NCI-H1694 (cell line): ENCODE measurements at places on chromosomes 4 and X.

GRCh38 chrX:12263211-12263610 is 124.9 kb downstream of the FRMPD4 start:
- DNase-seq: no peak

DNA sequence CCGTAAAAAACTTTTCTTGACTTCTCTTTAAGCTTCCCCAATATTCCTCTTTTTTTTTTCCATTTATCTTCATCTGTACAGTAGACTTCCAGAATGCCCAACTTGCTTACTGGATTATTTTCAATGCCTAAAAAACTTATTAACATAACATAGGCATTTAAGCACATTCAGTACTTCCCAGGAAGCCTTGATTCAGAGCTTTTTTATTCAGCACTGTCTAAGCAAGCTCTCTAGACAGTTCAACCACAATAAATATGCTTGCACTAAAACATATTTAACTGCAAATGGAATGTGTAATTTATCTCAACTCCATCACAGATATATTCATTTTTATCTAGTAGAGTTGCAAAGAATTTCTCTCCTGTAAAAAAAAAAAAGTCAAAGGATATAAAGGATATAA is 997.8 kb downstream of the ARAP2 start:
- no peak for DNase-seq

DNA sequence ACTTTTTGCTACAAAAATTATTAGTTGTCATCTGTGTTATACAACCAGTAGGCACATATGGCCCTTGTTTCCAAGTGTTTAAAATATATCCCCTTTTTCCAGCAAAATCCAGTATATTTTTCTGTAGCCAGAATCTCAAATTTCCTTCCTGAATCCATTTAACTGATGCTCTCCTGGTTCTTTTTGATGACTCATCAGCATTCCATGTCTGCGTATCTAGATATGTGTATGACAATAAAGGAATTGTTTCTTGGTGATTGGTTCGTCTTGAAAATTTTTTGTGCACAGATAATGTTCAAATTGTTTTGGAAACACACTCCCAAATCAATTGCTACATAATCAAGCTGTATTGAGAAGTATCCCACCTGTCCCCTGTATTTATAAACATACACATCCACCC is 98.3 kb downstream of the ITM2A start:
- DNase-seq: no peak

DNA sequence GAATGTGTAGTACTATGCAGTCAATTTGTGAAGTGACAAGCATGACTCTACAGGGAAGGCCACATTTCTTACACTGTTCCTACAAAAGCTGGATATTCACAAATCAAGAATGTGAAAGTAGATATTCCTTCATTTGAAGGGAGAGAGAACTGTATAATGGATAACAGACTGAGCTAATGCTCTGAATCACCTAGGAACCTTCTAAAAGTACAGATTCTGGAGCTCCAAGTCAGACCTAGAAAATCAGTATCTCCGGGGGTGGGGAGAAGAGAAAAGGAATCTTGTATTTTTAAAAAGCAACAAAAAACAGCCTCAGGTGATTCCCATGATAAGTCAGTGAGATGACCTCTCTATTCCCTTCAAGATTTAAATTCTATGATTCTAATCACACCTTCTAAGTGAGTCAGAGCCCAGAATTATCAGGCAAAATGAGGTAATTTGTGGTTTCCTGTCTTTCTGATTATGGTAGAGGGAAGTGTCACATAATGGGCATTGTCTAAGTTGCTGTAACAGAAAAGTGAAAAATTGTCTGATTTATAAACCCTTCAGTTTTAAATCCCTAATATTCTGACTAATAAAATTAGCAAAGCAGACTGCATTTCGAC is 80.9 kb downstream of the IL21 start:
- no peak for DNase-seq

DNA sequence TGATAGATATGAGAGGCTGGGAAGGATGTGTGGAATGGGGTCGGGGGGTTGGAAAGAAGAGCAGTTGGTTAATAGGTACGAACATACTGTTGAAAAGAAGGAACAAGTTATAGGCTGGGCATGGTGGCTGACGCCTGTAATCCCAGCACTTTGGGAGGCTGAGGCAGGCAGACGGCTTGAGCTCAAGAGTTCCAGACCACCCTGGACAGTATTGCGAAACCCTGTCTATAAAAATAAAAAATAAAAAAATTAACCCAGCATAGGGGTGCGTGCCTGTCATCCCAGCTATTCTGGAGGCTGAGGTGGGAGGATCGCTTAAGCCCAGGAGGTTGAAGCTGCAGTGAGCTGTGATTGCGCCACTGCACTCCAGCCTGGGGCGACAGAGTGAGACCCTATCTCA is 58.5 kb upstream of the NHSL2 start:
- no peak for DNase-seq

- no peak for DNase-seq
Measured at GRCh38 chr4:164138521-164138920, 615.4 kb upstream of the SMIM31 start.

DNA sequence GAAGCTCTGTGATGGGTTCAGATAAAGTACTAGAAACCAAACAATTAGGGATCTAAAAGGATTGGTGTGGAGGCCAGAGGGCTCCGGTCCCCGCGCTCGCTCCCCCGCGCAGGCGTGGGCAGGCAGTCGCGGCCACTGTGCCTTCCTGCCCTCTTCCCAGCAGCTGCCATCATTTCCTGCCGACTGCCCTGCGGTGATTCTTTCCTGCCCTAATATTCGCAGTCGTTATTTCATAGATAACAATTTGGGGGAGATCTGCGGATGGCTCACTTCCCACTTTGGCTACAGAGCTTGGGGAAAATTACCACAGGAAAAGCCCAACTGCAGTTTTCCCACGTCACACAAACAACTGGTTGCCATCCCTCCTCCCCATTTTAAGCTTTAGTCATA is 2.2 kb downstream of the GRIA2 start:
- DNase-seq: no peak

- no peak for DNase-seq
Measured at GRCh38 chr4:27022963-27023362, 162.3 kb downstream of the STIM2 start.

DNA sequence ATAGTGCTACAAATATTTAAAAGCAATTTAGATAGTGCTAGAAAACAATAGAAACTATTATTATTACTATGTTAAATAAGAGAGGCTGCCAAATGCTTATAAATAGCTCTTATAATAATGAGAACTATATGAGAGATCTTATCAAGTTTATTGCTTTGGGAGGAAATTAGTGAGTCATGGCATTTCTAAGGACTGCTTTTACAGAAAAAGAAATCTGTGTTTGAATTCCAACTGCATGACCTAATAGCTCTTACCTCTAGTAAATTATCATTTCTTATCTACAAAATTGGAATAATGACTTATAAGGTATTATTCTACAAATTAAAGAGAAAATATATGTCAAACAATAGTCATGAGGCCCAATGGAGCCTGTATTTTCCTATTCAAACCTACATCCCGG is 177.2 kb downstream of the GABRG1 start:
- no peak for DNase-seq

DNA sequence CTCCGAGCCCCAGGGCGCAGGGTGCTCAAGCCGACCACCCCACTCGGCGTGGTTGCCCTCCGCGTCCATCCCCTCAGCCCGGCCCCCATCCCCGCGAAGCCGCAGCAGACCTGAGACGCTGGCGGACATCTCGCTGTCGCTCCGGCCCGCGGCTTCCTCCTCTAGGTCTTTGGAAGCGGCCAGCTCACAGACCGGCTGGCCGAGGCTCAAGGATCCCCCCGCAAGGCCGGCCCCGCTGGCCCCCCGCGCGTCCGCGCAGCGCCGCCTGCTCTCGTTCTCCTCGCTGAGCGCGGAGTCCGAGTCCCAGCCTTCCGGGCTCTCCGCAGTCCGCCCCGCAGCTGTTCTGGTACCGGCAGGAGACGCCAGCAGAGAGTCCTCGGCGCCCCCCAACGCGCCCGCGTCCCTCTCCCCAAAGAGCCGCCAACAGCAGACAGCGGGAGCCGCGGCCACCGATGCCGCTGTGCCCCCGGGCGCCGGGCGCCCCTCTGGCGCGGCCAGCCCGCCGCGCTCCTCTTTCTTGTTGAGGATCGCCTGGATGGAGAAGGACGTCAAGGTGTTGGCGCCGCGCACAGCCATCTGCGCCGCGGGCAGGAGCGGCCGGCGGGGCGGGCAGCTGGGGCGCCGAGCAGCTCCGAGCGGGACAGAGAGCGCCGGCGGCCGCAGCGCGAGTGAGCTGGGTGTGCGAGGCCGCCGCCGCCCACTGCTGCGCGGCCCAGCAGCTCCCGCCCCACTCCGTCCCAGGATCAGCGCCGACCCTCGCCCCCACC is at the start of gene NKX3-2:
Gene NKX3-2 (minus strand): TSS at position 670 of the 767 bp plus-strand sequence. CDS start 94 bp downstream, at position 576.
- no peak for DNase-seq

DNA sequence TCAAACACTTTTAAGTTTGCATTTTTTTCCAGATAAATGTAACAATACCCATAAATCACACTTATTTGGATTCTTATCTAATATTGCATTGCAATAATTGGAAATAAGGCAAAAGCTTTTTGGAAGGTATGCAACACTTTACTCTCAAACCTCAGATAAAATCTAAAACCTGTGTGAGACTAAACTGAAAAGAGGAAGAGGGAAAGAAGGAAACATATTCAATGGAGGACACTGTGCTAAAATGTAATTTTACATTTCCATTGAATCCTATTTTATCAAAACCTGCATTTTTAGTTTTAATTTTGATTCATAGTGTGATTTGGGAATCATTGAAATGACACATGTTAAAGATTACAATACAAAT is 99.4 kb downstream of the HPGD start:
- DNase-seq: no peak

DNA sequence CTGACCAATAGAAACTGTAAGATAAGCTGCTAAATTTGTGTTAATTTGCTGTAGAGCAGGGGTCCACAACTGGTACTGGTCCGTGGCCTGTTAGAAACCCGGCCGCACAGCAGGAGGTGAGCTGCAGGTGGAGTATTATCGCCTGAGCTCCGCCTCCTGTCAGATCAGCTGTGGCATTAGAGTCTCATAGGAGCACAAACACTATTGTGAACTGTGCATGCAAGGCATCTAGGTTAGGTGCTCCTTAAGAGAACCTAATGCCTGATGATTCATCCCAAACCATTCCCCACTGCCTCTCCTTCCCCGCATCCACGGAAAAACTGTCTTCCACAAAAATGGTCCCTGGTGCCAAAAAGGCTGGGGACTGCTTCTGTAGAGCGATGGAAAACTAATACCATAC is 19.7 kb downstream of the FBXW7 start:
- DNase-seq: no peak

GRCh38 chr4:65050786-65051185 is 619.5 kb downstream of the EPHA5 start:
- DNase-seq: no peak

DNA sequence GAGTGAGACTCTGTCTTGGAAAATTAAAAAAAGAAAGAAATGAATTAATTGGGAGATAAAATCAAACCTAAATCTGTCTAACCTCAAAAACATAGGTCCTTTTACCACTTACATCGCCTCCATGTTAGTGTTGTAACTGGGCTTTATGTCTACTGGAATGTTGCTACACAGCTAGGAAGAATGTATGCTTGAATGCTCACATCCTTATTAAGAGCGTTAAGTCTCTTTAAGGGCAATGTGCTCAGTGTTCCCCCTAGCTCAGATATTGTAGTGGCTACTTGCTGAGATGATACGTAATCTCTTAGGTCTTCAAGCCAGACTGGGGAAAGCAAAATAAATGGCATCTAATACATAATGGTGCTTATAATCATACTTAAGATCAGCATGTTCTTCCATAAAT is 1072.8 kb downstream of the PDHA2 start:
- no peak for DNase-seq

- no peak for DNase-seq
Measured at GRCh38 chr4:167196344-167197012, 37.8 kb downstream of the SPOCK3 start.

DNA sequence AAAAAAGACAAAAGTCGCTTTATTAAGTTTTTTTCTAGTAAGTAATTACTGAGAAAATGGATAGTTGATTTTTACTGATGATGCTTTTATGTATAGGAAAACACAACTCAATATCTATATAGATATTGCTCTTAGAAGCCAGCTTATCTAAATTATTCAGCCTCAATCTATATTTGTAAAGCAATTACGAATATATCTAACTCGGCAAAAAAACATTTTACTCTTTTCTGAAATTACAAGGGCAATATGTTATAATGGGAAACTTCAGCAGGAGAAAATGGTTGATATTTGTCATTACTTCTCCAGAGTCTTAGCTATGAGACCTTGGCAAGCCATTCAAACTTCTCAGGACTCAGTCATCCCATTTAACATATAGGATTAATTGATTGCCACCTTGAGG is 228.5 kb downstream of the SLC7A11 start:
- DNase-seq: no peak

DNA sequence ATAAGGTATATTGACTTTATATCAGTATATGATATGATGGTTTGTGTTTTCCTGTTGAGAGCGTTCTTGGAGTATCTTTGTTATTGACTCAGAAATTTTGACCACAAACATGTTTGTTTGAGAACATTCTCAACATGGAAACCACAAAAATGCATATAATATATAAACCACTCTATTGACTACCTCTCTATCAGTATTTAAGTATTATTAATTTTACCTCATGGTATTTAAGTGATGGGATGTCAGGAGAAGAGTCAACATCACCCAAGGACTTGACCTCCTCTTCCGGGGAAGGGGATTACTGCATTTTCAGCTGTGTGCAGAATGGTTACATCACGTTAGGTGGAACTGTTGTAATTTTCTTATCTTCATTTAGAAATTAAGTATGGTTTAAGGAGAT is 54.3 kb upstream of the PUDP start:
- DNase-seq: no peak
